ENCODE measurements at places on chromosomes 7 and 10. TPM values are rescaled to one million over a fixed set of nuclear protein-coding genes. Genes with fewer than 3 reads are reported as not detected.

Gene HOXA4
- 19.0 TPM for polyA plus RNA-seq

Gene MYO1G
- polyA plus RNA-seq: 0.66 TPM

Gene BUB3
- polyA plus RNA-seq: 118 TPM

Gene SH2B2
- 5.9 TPM for polyA plus RNA-seq

Gene CNOT4
- 34.9 TPM for polyA plus RNA-seq

Gene LAMB4
- 3.1 TPM for polyA plus RNA-seq

- DNase-seq: no peak
These were observed 18.1 kb upstream of the KNDC1 start for GRCh38 chr10:133141958-133142340.

DNA sequence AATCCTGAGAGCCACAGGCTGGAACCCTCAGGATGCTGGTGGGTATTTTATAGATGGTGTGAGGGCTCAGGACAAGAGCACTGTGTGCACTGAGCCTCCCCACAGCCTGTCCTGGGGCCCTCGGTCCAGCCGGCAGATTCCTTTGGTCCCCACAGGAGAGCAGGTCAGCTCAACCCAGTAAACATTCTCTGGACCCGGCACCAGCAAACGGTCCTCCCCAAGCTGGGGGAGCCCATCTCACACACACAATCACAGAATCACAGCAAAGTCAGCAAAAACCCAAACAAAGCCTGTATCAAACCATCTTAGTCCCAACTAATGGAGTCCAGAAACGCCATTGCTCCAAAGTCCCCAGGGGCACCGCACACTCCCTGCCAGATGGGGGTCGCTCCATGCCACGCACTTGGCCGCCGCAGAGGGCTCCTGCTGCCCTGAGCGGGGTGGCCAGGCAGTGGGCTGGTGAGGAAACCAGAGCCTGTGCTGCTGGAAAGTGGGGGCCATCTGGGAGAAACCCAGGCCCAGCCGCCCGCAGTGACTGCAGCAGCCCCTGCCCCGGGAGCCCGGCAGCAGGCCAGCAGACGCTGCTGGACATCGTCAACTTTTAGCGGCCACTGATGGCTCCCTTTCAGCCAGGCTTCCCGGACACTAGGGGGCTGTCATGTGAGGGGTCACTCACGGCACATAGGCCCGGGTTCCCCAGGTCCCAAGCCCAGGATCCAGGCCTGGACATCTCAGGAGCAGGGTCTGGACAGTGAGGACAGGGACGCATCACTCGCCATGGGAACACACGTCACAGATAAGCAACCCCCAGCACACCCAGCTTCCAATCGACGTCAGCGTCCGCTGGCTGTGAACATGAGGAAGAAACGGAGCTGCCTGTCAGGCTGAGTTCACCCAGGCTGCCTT is 52.6 kb downstream of the DPYSL4 start:
- DNase-seq: no peak

- DNase-seq: no peak
These were observed 8.7 kb downstream of the PDLIM1 start for GRCh38 chr10:95282107-95282506.

GRCh38 chr7:29569648-29570047 is 6.0 kb downstream of the PRR15 start:
- no peak for DNase-seq

DNA sequence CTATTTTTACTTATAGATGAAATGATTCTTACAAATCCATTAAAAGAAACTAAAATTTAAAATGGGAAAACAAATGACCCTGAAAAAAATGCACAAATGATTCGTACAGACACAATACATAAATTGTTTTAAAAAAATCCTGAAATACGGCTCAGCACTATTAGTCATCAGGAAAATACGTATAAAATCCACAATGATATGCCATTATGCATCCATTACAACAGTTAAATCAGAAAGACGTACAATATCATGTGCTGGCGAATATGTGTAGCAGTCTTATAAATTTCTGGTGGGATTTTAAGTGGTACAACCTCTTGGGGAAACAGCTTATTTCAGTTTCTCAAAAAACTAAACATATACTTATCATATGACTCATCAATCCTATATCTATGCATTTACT is 600.1 kb upstream of the STEAP1 start:
- DNase-seq: no peak

DNA sequence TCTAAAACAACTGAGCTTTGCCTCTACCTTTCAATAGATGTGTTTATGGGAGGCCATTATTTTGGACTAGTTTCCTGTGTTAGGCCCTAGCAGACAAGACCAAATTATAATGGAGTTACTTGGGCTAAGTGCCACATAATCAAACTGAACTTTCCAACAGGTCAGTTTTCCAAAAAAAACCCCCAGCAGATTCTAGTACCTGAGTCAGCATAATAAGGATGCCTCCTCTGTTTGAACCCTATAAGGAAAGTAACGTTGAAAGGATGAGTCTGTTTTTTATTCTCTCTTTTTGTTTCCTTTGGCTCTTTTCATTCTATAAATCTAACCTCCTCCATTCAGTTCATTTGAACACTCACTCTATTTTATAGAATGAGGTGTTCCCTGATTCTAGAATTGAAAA is 148.1 kb upstream of the FAM3C start:
- DNase-seq: no peak

- DNase-seq: no peak
These were observed 28.1 kb upstream of the ELN start for GRCh38 chr7:73999664-74000435.

DNA sequence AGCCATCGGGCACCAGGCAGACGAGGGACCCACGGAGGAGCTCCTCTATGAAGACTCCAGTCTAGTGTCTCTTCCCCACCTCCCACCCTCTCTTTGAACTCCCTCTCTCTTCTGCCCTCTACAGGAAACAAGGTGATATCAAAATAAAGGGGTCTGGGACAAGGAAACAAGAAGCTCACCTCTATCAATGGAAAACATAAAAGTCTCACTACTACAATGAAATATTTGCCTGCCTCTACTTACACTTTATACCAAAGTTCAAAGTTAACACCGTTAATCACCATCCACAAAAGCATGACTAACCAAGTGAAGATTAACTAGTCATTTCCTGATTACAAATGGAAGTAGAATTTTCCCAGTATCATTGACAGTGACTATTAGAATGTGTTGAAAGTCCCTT is 82.2 kb downstream of the PARD3 start:
- no peak for DNase-seq

- DNase-seq: no peak
These were observed 9.9 kb upstream of the SMKR1 start for GRCh38 chr7:129492391-129492790.

GRCh38 chr10:97138174-97138573 is 47.6 kb downstream of the SLIT1 start:
- no peak for DNase-seq

DNA sequence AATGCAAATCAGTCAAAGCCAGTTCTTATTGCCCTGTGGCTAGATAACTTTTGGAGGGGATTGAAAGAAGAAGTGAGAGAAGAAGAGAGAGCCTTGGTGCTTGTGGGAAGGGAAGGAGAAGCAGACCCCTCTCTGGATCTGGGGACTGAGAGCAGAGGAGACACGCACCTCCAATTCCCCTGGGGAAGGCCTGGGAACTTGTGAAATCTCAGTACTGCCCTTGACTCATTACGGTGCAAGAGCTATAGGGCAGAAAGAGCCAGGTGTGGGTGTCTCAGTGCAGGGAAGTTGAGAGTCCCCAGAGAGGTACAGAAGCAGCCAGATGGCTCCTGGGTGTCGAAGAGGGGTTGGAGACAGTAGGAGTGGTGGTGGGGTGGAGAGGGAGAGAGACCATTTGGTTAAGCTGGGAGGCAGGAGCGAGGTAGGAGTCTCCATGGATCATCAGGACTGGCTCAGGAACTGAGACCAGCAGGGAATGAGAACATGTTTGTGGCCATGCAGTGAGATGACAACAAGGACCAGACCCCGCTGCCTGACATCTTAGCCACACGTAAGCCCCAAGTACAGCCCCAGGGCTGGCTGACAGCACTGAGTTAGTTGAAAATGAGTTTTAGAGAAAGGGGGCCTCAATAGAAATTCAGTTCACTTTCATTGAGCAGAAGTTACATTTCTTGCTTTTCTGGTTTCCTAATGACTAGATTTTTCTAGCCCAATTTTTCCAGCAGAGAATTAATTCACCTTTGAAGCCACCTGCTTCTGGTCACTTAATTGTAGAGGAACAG is 238.2 kb downstream of the BUB3 start:
- DNase-seq: no peak
